ENCODE measurements at places on chromosomes 2 and 18.

- DNase-seq = no peak
Observed at GRCh38 chr18:5941890-5942289, 46.6 kb upstream of the TMEM200C start.

DNA sequence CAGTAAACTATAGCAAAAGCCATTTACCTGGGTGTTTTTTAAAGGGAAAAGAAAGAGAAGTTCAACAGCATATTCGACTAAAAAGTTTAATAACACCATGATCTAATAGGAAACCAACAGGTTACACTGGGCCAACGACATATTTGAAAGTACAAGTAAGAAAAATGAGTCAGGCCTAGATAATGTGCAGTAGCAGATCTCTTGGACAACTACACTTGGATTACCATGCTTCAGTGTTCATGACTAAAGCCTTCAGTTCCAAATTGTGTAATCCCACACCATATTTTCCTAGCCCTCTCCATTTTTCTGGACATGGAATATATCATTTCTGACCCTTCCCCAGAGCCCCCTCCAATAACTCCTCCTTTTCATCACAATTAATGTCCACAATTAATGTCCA lies 39.1 kb upstream of the FIGN start:
- no peak for DNase-seq

- DNase-seq = no peak
Observed at GRCh38 chr2:158045362-158045761, 56.3 kb upstream of the UPP2 start.

- no peak for DNase-seq
Observed at GRCh38 chr2:220674033-220674432, 898.1 kb downstream of the EPHA4 start.

DNA sequence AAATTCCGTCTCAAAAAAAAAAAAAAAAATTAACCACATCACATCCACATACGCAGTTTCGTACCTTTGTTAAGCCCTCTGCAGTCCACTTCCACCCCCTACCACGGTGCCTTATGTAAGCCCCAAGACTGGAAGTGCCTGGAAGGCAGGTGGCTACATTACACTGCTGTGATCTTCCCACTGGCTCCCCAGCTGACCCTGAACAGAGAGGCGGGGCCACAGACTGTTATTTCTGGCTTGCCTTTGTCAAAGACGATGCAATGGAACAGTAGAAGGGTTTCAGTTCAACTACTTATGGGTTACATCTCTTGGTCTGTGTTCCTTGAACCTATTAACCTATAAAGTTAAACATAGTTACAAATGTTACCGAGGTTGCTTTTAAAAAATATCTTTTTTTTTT lies 15.7 kb upstream of the COX7A2L start:
- no peak for DNase-seq

- no peak for DNase-seq
Observed at GRCh38 chr2:27863146-27863545, 27.0 kb downstream of the RBKS start.

DNA sequence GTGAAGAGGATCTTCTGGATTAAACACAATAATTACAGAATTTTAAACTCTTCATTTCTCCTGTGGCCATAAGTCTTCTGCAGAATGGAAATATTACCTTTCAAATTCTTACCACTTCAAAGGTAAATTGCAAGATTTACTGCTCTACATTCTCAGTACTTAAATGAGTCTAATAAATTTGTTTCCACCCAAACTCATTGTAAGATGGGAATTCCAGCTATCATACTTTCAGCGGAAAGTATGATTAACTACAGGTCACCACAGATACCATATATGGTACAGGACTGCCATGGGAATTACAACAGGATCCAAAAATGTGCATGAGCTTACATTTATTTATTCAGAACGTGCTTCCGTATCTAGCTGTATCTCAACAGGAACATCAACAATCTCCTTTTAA lies 3.1 kb downstream of the DSC3 start:
- DNase-seq = no peak

- no peak for DNase-seq
Observed at GRCh38 chr18:61738488-61738887, 154.3 kb downstream of the RNF152 start.

- no peak for DNase-seq
Observed at GRCh38 chr2:85865539-85866164, 23.1 kb downstream of the ST3GAL5 start.

GRCh38 chr2:83055376-83056010 lies 1403.6 kb downstream of the SUCLG1 start:
- no peak for DNase-seq

DNA sequence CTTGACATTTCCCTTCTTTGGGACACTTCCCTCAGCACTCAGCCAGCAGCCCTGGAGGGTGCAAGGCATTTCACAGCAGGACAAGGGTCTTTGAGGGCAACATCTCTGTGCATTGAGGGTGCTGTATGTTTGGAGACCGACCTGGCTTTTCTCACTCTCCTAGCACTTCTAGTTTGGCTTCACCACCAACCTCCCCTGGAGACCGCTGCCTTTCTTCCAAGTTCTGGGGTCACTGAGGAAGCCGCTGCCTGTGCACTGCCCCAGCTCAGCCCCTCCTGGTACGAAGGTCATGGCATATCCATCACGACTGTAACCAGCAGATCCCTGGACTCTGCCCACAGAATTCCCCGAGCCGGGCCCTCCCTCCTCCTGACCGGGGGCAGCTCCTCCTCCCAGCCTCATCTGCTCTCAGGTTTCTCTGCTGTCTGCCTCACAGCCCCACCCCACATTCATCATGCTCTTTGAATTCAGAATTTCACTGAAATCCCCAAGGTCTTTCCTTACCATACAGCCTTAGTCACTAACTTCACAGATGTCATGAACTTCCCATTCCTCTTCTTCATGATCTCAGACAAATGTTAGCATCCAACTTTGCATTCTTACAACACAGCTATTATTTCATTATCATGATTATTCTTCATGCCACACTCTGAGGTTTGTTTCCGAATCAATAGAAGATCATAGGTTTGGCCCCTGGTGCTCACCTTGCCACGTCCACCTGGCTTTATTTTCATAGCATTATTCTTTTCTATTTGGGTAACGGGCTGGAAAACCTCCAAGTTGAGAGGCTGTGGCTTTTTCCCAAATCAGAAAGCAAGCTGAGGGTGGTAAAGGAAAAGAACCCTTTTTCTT lies 113.0 kb upstream of the COPS8 start:
- no peak for DNase-seq

DNA sequence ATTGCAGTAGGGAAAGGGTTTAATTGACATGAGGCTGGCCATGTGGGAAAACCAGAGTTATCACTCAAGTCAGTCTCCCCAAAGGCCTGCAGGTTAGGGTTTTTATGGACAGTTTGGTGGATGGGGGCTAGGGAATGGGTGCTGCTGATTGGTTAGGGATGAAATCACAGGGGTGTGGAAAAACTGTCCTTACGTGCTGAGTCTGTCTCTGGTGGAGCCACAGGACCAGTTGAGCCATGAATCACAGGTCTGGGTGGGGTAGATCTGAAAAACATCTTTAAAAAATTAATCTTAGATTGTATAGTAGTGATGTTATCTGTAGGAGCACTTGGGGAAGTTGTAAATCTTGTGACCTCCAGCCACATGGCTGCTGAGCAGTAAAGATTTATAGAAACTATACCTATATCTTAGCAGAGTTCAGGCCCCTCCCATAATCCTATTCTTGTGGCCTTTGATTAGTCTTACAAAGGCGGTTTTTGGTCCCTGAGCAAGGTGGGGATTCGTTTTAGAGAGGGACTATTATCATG lies 139.6 kb downstream of the COMMD1 start:
- DNase-seq = no peak

GRCh38 chr18:35581898-35582641 lies 530 bp downstream of the GALNT1 start:
- DNase-seq = peak; percentile 28

- DNase-seq = no peak
Observed at GRCh38 chr2:123688231-123688940, 336.7 kb upstream of the CNTNAP5 start.
